ENCODE measurements at places on chromosomes 3 and 15.

DNA sequence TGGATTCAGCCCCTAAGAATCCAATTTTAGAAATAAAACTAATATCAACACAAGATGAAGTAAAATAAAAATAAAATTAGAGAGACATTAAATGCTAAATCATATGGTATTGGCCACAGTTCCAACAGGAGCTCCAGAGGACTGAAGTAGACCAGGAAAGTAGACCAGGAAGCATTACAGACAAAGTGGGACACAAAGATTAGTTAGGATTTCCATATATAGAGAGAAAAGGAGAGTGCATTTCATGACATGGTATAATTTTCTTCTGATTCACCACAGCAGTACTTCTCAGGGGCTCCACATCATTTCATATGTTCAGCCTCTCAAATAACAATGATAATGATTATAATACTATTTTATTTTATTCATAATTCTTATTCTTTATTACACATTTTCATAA, 18.3 kb downstream of the FGF7 start:
- DNase-seq: no peak

DNA sequence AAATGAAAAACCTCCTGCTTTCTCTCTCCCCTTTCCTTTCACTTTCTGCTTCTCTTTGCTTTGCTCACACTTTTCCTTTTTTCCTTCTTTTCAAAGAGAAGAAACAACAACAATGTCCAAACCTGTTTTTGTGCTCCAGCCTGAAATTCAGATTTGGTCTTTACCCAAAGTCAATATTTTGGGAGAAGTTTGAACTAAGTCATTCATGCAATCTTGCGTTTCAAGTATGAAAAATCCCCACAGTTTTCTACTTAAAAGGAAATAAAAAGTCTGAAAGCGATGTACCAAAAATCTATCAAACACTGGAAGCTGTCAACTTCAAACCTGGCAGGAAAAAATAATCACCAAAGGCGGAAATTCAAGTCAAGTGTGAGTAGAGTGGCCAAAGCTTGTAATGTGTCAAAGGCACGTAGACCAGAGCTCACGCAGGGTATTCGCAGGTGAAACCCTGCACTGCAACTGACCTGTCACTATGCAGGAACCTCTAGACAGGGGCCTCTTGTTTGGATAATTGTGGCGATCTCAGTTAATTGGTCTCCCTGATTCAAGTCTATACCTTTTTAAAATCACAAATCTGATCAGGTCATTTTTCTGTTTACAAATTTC, 118.8 kb upstream of the GALNT15 start:
- no peak for DNase-seq

DNA sequence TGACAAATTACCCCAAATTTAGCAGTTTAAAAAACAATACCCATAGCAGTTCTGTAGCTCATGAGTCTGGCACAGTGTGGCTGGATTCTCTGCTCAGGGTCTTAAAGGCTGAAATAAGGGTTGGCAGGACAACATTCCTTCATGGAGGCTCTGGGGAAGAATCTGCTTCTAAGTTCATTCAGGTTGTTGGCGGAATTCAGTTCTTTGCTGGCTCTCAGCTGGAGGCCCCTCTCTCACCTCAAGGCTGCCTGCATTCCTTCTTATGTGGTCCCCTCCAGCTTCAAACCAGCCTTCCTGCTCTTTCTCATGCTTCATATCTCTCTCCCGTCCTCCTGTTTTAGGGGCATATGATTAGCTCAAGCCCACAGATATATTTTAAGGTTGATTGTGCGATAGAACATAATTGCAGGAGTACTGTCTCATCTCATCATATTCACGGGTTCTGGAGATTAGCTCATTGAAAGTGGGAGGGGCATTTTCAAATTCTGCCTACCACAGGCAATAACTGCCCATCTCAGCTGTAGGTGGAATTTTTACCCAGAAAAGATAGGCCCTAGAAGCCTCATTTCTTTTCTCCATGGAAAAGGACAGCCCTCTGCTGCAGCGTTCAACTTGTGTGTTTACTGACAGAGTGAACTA, 5.6 kb upstream of the ZBTB47 start:
- DNase-seq: no peak

GRCh38 chr15:61038910-61039309, 190.2 kb downstream of the RORA start:
- no peak for DNase-seq

DNA sequence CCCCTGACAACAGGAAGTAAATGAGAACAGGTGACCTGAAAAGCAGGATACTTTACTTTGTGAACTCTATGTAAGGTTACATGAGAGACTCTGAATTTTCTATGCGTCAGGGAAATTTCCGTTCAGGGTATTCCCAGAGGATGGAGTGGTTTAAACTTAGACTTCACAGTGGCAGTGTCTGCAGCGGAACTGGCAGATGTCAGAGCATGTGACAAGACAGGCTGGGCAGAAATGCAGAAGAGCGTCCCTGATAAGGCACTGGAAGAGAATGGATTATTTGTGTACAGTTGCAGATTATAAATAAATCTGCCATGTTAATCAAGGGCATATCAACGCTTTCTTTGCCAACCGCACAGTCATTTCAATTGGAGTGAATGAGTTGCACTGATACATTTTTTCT, 598.4 kb upstream of the ZNF717 start:
- DNase-seq: no peak

DNA sequence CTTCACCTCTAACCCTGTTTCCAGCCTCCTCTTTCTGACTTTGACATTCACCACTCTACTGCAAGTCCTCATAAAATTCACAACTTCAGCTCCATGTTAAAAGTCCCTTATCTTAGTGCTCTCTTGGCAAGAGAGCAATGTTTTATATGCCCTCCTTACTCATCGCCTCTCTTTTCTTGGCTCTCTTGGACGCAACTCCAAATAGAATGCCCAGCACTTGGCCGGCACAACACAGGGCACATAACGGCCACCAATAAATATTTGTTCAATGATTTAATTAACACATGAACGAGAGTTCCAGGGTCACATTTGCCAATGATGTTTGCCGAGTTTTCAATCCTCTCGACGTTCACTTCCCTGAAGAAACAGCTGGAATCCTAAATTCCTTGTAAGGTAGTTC, 401.4 kb downstream of the ROBO1 start:
- no peak for DNase-seq

GRCh38 chr15:31372635-31373091, 46.0 kb downstream of the KLF13 start:
- no peak for DNase-seq

DNA sequence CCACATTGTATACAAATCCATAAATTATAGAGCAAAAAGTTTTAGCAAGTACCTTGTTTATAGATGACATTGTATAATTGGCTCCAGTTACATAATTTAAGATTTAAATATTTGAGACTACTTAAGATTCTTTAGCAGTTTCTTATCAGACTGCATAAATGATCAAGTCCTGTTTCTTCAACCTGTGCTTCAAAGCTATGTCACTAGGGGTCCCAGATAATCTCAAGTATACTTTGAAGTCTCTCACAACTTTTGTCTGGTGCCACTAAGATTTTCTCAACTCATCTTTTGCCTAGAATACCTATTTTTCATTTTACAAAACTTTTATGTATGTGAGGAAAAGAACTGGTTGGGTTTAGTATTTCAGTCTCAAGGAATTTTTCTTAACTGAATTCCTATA, 205.5 kb downstream of the STAG1 start:
- DNase-seq: no peak
